ENCODE measurements at places on chromosomes 7 and 10. TPM values are rescaled to one million over a fixed set of nuclear protein-coding genes. Genes with fewer than 3 reads are reported as not detected.
A peak's percentile ranks its signal among the peaks of the same experiment; 100 is the strongest.

WBP1L gene
- total RNA-seq = 31.8 TPM

DNA2 gene
- 4.6 TPM for total RNA-seq

GRCh38 chr7:133754708-133755107 lies 372.4 kb upstream of the LRGUK start:
- DNase-seq = no peak

DNA sequence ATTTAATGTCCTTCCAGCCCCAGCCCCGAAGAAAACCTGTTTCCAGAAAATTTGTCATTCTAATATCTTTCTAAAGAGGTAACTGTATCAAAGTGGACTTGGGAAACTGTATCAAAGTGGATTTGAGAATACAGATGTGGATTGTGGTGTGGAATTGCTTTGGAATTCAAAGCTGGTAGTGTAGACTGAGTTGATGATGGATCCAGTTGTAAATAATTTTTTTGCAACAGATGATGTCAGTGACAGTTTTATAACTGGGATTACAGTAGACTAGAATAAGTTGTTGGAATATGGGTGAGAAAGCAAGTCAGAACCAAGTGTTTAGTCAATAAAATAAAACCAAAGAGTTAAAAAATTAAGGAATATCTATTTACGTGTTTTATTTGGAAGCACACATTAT lies 202.1 kb downstream of the LRMDA start:
- no peak for DNase-seq

DNA sequence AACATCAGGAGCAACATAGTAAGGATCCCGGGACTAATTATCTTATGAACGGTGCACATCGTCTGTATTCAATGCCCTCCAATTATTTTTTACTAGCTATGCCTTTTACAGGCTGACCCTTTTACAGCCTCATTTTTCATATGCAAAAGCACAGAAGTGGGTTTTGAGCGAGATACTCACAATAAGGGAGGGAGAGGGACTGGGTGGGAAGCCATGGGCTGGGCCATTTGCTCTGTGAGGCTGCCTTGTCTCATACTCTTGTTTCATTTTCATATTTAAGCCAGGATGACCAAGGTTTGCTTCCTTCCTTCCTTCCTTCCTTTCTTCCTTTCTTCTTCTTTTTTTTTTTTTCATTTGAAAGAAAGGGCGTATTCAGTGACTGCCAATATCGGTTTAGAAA lies 259.3 kb downstream of the TRIL start:
- DNase-seq = no peak

- no peak for DNase-seq
Observed at GRCh38 chr7:2613931-2614600, 17.7 kb upstream of the TTYH3 start.

DNA sequence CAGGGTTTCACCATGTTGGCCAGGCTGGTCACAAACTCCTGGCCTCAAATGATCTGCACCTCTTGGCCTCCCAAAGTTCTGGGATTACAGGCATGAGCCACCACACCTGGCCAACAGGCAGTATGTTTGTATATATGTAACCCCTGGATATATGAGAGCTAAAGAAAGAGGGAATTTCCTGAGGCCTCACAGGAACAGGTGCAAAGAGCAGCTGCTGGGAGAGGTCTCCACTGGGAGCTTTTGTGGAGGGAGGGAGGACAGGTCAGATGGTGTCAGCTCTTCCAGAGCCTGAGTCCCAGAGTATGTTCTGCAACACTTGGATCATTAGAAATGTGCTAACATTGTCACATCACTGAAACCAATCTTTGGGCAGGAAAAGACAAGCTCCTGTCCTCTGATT lies 110.1 kb upstream of the KIF5B start:
- no peak for DNase-seq

- peak; percentile 72 for DNase-seq
Observed at GRCh38 chr10:112375721-112376395, 1.9 kb downstream of the ACSL5 start.

- peak; percentile 73 for DNase-seq
Observed at GRCh38 chr10:74056050-74056818, 58.3 kb downstream of the VCL start.

GRCh38 chr7:127252778-127253280 lies at the start of gene GRM8:
GRM8 (minus strand) TSS chr7:127252941.
- peak; percentile 62 for DNase-seq

GRCh38 chr7:1847260-1848001 lies 177.4 kb downstream of the ELFN1 start:
- DNase-seq = no peak

DNA sequence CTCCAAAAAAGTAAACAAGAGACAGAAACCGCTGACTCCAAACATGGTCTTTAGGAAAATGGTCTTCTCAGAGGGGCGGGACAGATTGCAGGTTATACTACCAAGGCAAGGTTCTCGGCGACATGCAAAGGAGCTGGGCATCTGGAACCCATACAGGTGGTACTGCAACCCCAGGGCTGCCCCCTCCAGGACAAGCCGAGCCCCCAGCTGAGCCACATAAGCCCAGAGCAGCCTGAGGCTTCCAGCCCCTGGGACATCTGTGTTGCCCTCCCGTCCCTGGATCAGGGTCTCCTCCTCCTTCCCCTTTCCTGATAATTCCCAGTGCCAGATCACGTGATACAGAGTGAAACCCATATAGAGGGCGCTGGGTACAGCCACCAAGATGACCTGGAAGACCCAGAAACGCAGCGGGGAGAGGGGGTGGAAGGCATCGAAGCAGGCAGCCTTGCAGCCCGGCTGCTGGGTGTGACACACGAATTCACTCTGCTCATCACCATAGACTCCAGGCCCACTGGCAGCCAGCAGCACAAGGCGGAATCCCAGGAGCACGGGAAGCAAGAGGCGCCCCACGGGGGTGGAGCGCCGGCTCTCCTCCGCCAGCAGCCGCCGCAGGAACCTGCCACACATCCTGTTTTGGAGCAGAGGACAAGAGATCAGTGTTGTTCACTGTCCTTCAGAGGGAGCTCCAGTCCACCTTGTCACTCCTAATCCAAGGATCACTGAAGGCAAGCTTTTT lies at the start of gene GJC3:
GJC3 (minus strand) TSS at position 627 of the 736 bp plus-strand sequence; CDS start at position 627, 0 bp downstream.
- DNase-seq = peak; percentile 77

GRCh38 chr10:110600487-110601101 lies 33.1 kb downstream of the SMC3 start:
- peak; percentile 85 for DNase-seq

DNA sequence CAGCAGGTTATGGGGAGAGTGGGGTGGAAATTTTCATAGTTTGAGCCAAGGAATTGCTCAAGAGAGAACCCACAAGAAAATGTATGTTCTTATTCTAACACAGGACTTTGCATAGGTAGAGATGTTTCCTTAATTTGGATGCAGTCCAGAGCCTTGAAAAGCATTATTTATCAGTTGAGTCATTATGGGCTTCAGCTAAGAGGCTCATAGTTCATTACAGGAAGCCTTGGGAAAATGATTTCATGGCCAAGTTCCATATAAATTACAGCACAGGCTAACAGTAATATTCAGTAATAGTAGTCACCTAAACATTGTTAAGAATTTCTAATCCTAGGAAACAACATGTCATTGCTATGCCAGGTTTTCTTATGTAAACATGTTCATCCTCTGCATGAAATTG lies 131.1 kb upstream of the PTPRZ1 start:
- no peak for DNase-seq

DNA sequence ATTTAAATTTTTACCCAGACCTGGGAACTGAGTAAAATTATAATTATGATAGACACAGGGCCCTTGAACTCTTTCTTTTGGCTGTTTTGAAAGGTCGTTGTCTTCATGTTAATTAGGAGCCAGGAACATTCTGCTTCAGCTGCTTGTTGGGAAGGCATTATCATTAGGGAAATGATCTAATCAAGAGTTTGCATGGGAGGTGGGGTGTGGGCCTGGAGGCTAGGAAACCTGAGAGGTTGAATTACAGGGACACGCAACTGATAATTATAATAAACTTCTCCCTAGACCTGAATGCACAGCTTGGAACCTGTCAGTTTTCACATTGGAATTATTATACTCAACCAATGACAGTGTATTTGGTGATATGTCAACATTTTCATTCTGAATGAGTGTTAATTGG lies 237.7 kb downstream of the CACNB2 start:
- DNase-seq = no peak
